CD4-positive, alpha-beta T cell treated with Interleukin-15 for 4 hours (primary cell): ENCODE measurements at places on chromosomes 3 and 15.

DNA sequence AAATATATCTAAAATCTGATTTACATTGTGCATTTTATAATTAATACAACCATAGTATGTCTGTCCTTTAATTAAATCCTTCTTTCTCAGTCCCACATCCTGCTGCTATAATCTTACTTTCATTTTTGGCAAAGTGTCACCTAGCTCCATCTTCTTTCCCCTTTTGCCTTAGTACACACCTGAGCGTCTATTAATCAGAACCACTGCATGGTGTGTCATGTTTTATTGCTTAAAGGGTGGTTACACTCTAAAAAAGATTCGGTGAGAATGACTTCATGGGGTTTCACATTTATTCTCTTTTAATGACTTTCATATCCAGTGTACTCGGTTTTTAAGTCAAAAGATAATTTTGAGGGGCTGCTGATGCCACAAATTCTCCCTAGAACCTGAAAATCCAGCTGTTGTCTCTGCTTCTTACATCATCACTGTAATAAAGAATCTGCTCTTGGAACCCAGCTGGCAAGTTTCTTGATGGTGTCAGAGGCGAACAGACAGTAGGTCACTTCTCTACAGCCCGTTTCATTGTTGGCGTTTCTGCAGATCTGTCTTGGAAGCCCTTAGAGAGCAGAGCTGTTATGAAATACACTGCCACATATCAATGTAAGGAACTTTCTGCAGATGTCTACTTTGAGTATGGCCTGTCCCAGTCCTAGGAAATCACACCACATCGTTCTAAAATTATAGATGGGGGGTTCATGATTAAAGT is 99.7 kb downstream of the TIGIT start:
- DNase-seq, result no peak

DNA sequence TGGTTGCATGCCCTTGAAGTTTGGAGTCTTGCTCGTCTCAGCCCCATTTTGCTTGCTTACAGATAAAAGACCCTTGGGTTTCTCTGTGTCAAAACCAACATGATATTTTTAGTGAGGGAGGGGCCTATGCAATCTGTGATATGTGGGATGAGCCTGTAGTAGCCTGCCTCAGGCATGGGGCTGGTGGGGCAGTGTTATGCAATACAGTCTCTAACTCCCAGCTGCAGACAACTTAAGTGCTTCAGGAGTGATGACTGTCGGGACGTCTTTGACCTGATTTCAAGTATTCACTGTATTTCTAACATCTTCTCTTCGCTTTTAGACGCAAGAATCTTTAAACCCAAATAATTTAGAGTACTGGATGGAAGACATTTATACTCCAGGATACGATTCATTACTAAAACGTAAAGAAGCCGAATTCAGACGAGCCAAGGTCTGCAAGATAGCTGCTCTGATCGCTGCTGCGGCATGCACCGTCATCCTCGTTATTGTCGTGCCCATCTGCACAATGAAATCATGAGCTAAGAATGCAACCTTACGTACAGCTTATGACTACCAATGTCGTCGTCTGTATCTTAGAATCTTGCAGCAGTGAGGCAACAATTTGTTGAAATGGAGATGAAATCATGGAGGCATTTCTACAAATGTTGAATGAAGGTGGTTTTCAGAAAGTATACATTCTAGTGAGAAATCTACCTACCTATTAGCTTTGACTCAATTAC is 35.9 kb downstream of the MINAR1 start:
- DNase-seq, result no peak

DNA sequence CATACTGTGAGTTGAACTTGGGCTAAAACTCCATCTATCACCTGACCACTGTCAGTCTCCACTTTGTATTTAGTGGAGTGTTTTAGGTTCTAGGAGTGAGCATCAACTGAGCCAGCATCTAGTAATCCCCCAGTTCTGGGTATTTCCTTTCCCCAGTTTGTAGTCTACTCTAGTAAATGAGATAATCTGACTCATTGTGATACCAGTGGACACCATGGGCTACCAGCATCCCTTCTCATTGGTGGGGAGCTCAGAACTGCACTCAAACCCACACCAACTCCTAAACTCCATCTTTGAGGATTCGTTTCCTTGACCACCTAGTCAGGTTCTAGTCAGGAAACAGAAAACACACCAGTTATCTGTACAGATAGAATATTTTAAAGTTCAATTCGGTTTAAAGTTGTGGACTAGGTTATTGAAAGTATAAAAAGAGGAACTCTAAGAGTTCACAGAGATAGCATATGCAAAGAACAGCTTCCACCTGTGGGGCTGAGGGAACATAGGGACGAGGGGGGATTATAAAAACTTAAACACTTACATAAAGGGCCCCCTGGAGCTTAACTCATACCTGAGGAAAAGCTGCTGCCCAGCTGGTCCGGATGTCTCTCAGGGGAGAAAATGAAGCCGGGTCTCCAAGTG is 36.0 kb downstream of the LEO1 start:
- no peak for DNase-seq

GRCh38 chr3:192597506-192597905 is 129.8 kb downstream of the FGF12 start:
- no peak for DNase-seq

DNA sequence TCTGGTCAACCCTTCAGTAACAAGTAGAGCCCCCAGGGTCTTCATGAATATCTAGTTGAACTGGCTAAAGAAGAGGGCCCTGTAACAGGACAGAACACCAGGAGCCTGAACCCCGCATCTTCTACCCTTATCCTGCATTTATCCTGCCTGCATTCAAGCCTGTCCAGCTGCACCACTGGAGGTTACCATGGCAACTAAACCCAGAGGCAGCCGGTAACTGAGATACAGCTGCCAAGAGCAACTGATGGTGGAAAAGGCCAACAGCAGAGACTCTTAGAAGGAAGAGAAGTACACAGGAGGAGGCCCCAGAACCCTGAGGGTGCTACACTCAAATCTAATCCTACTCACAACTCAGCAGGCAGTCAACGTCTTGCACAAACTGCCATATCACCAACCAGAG is 3.7 kb upstream of the PRKAR2A start:
- no peak for DNase-seq

DNA sequence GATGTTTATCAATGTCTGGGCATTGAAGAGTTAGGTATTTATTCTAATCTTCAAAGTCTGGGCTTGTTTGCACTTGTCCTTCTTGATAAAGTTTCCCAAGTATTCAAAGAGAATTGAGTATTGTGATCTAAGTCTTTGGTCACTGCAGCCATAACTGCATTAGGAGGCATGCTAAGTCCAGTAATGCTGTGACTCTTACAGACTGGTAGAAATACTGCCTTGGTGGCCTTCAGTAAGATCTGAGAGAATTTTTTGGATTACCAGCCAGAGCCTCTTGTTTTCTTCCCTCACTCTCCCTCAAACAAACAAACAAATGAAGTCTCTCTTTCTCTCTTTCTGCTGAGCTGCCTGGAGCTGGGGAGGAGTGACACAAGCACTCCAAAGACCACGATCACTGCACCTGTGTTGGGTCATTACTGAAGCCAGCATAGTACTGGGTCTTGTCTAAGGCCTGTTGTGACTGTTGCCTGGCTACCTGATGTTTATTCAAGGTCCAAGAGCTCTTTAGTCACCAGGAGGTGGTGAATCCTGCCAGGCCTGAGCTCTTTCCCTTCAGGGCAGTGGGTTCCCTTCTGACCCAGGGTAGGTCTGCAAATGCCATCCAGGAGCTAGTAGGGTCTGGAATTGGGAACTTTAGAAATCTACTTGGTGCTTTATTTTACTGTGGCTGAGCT is 14.8 kb upstream of the RBP2 start:
- no peak for DNase-seq

DNA sequence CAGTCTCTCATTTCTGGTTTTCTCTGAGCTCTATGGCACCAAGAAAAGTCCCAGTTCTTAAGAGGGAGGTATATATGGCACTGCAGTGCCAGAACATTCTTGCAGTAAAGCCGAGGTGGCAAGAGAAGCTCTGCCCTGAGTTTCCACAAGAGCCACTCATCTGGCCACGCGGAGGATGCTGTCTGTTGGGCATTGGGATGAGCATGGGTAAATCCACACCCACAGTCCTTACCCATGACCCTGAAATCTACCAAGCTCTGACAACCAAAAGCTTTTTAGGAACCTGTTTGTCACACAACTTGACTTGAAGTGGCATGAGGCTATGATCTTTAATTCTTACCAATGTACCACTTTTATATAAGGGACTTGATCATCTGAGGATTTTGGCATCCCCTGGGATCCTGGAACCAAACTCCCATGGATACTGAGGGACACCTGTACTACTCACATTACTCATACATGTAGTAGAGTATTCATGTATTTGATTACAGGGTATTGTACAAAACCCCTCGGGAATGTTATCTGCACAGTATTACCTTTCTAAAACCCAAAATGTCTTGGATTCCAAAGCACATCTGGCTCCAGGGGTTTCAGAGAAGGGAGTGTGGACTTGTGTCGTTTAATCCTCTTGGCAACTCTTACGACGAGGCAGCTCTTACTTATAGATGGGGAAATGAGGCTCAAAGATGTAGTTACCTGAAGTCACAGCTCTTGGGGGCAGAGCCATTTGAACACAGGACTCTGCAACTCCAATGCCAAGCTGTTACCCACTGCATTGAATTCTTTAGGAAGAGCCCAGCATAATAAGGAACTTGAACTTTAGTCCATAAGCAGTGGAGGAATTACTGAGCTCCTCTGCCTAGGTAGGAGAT is 8.8 kb downstream of the RPL32 start:
- no peak for DNase-seq

DNA sequence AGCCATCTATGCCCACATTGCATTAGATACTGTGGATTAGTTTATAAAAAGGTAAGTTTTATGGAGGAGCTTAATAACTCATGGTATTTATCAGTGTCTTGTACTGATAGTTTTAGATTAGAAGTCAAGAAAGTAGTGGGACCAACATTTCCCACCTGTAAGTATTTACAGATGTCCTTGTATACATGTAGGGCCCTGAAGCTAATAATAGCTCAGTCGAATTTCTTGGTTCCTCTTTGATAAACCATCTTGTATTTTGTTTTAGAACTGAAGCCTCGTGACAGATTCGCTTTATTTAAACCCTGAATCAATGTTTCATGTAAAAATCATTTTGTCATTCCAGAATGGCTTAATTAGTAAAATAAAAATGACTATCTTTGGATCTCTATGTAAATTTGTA is 73.4 kb downstream of the CRYBG3 start:
- no peak for DNase-seq

- no peak for DNase-seq
These were observed 575.6 kb downstream of the GRM7 start for GRCh38 chr3:7436542-7436941.

GRCh38 chr15:72491768-72492167 is 17.6 kb downstream of the ARIH1 start:
- DNase-seq, result no peak

GRCh38 chr3:159711560-159712333 is 276.9 kb upstream of the IL12A start:
- DNase-seq, result no peak

- DNase-seq, result no peak
These were observed 59.6 kb upstream of the PPARG start for GRCh38 chr3:12229146-12229851.

- DNase-seq, result no peak
These were observed 7.2 kb downstream of the TM4SF1 start for GRCh38 chr3:149369991-149370866.

GRCh38 chr3:58679974-58680666 is 13.5 kb upstream of the FAM3D start:
- DNase-seq, result no peak

DNA sequence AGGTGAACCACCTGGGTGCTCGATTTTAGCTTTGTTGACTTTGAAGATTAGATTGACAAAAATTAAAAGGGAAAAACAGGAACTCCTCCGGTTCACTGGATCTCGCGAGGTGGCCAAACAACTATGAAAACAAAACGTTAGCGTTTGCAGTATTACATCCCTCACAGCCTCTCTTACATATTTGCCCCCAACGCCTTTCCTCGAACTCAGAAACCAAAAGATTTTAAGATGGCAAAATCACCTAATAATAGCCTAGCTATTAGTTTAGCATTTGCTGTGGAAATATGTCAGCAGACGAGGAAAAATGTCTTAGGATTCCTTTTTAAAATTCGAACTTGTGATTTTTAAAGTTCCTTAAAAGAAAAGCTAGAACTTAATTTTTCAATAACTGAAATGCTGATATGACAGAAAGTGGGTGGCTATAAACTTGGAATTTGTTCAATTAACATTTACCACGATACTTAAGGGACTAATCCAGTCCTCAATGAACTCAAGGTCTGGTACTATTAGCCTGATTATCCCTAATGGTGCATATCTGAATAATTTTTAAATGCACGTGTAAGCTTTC is 491 bp upstream of the SENP7 start:
- no peak for DNase-seq

DNA sequence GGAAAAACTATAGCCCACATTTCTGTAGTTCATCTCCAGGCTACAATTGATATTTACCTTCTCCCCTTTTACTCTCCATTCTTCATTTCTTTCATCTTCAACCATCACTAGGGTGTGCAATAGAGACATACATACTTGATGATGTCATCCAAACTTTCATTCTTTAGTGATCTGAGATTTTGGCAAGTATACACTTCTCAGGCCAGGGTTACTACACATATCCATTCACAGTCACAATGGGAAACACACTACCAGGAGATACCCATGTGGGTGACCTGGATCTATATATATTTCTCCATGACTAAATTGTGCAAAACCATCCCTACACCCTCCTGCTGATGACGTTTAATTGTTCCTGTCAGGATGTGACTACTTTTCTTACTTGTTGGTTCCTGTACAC is 769.5 kb upstream of the DPPA4 start:
- DNase-seq, result no peak

DNA sequence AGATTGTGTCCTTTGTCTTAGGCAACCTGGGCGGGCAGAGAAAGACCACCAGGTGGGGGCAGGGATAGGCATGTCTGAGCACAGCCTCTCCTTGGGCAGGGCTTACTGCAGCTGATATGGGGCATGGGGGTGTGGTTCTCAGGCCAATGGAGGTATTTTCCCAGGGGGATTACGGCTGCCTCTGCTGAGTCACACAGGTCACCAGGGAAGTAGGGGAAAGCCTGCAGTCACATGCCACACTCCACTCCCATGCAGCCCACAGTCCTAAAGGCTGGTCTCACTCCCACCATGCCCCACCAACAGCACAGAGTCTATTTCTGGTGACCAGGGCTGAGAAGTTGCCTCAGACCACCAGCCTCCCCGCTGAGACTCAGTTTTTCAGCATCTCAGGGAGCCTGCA is 466.4 kb downstream of the DIPK2A start:
- DNase-seq, result no peak

DNA sequence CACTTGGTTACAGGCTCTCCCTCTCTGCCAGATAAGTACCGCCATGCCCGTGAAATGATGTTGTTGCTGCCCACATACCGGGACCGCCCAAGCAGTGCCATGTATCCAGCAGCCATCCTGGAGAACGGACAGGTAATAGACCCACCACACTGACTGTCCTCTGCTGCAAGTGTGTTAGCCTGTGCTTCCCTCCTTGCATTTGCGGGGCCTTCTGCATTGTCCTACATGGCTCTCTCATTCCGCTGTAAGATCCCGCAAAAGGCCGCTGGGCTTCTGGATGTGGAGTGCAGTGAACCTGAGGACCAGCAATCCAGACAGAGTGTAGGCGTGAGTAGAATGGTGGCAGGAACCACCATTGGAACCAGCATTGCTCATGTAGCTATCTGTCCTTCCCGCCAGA is 10.6 kb upstream of the MANF start:
- no peak for DNase-seq
